ENCODE measurements at places on chromosomes 1 and 21. TPM values are rescaled to one million over a fixed set of nuclear protein-coding genes. Genes with fewer than 3 reads are reported as not detected.

The NHLH2 gene
- total RNA-seq: 0.02 TPM

The ICOSLG gene
- total RNA-seq: 4.1 TPM

The LRRIQ3 gene
- 0.87 TPM for total RNA-seq

The NPHS2 gene
- not detected for total RNA-seq

The ATAD3C gene
- not detected for total RNA-seq

The PRR9 gene
- total RNA-seq: 0.05 TPM

The LTN1 gene
- total RNA-seq: 6.2 TPM

The MEX3A gene
- total RNA-seq: 1.7 TPM

The CASZ1 gene
- 1.4 TPM for total RNA-seq

The CALML6 gene
- total RNA-seq: 0.23 TPM

The TCHHL1 gene
- total RNA-seq: not detected

The SYTL1 gene
- 0.63 TPM for total RNA-seq

The NUP210L gene
- total RNA-seq: not detected

The CDK18 gene
- total RNA-seq: 0.76 TPM

The RPE65 gene
- not detected for total RNA-seq

The IFNLR1 gene
- total RNA-seq: 1.1 TPM

The CHTOP gene
- 77.3 TPM for total RNA-seq

The NR5A2 gene
- 4.4 TPM for total RNA-seq

The ADGRL4 gene
- not detected for total RNA-seq

The IFI44L gene
- 0.28 TPM for total RNA-seq

The ROR1 gene
- 8.6 TPM for total RNA-seq

The RGS8 gene
- total RNA-seq: not detected

The TMOD4 gene
- 0.24 TPM for total RNA-seq

The FCMR gene
- 6.3 TPM for total RNA-seq

The MXRA8 gene
- 0.36 TPM for total RNA-seq

The TNFSF18 gene
- total RNA-seq: not detected

The TNNI3K gene
- total RNA-seq: not detected

The PLA2G2C gene
- not detected for total RNA-seq

The SDF4 gene
- total RNA-seq: 130 TPM

The SLC5A9 gene
- total RNA-seq: not detected

The IL10 gene
- total RNA-seq: not detected

The AGMAT gene
- total RNA-seq: 6.7 TPM

The ARTN gene
- total RNA-seq: 0.33 TPM

The ELF3 gene
- 109 TPM for total RNA-seq

The TMEM82 gene
- not detected for total RNA-seq

The RHD gene
- total RNA-seq: not detected

The GJC2 gene
- total RNA-seq: 0.52 TPM

The ABCA4 gene
- 0.09 TPM for total RNA-seq

The LRRN2 gene
- 13.3 TPM for total RNA-seq

The USP16 gene
- total RNA-seq: 20.6 TPM

The TLCD4 gene
- 7.5 TPM for total RNA-seq

The CA14 gene
- not detected for total RNA-seq

The IL20 gene
- 0.10 TPM for total RNA-seq

The VASH2 gene
- 3.0 TPM for total RNA-seq

The HES4 gene
- total RNA-seq: 60.9 TPM

The SLC45A1 gene
- total RNA-seq: 11.3 TPM

The PPM1J gene
- 0.79 TPM for total RNA-seq

The LIN28A gene
- total RNA-seq: not detected
